ENCODE measurements at places on chromosomes 16 and 17.
A peak's percentile ranks its signal among the peaks of the same experiment; 100 is the strongest.

DNA sequence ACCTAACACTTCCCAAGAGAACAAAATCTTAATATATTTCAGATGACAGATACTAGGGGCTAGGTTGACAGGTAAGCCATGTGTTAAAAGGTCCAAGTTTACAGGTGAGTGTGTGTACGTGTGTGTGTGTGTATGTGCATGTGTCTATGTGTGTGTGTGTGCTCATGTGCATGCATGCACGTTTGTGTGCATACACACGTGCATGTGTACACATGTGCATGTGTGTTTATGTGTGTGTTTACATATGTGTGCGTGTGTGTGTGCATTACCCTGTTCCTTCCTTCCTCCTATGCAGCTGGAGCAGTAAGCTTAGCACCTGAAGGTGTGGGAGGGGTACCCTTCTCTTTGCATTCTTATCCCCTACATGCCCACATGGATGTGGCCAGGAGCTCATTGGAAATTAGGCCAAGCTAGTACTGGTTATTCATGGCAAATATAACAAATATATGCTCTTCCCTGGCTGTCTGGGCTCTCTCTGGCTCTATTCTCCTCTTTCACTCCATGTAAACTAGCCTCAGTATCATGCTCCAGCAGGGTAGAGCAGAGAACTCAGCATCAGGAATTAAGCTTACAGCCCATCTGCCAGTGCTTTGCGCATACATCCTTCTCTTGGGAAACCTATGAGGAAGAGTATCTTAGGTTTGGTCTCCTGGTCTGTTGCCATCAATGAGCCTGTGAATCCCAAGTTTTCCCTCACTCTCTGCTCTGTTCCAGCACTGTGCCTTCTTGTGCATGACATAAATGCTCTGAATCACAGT, 258.0 kb upstream of the MYOCD start:
- no peak for DNase-seq

DNA sequence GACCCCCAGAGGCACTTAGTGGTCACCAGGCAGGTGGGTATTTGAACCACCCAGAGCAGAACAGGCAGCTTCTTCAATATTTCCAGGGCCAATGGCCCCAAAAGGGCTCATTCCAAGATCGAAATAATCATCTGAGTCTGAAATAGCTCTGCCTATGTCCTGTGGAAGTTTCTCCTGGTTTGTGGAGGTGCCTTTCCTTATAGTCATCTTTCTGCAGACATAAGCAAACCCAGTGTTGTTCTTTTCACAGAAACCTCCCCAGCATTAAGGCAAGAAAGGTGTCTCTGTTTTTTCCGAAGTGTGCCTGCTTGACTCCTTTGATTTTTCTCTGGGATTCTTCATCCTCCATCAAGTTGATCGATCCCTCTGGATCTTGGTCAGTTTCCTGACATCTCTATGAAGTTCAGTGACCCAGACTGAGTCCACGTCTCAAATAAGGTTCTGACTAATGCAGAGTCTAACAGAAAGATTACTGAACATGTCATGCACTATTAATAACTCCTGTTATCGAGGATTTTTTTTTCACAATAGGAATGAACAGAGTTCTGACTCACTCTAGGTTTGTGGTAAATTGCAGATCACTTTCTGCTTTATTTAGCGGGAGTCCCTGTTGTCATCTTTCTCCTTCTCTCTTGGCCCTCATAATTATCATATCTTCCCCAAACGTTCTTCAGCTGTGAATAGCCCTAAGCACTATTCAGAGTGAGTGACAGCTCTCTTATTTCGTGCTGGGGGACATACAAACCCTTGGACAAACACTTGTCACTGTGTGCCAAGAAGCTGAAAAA, 1.5 kb downstream of the LRRC3C start:
- DNase-seq: no peak

DNA sequence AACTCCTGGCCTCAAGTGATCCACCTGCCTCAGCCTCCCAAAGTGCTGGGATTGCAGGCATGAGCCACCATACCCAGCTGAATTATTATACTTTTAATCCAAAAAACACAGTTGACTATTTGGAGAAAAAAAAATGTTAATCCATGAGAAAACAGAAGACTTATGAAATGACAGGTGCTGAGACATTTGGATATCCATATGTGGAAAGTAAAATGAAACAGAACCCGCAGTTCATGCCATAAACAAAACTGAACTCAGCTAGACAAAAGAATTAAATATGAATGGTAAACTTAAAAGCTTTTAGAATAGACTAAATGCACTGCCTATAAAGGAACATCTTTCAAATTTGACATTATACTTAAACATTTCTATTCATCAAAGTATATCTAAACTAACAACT, 8.2 kb upstream of the RBBP6 start:
- DNase-seq: no peak

DNA sequence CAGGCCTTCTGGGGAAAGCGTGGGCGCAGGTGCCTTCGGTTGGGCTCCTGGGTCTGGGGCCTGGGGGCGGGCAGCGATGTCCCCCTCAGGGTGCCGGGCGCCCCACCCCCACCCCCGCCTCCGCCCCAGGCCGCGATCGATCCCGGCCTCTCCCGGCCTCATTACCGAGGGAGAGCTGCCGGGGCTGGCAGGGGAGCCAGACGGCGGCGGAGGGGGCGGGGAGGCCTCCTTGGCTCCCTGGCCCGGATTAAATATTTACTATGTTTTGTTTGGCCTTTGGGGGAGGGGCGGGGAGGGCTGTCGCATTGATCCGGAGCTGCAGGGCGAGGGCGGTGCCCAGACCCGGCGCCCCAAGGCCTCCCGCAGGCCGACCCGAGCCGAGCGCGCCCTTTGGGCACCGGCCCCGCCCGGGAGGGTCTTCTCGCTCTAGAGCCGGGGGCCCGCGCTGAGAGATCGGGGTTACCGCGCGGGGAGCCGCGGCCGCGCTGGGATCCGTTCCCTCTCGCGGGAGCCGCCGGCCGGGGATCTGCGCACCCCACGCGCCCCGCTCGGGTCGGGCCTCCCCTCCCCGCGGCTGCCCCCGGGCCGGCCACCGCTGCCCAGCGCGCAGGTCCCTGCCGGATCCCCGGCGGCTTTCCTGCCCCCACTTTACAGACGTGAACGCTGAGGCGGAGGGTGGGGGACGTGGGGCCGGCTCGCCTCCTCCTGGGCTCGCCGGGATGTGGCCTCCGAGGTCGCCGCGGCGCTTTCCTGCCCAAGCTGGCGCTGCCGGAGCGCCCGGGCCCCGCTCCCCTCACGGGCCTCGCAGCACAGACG, 27.0 kb downstream of the RTN4RL1 start:
- DNase-seq: peak; percentile 82

DNA sequence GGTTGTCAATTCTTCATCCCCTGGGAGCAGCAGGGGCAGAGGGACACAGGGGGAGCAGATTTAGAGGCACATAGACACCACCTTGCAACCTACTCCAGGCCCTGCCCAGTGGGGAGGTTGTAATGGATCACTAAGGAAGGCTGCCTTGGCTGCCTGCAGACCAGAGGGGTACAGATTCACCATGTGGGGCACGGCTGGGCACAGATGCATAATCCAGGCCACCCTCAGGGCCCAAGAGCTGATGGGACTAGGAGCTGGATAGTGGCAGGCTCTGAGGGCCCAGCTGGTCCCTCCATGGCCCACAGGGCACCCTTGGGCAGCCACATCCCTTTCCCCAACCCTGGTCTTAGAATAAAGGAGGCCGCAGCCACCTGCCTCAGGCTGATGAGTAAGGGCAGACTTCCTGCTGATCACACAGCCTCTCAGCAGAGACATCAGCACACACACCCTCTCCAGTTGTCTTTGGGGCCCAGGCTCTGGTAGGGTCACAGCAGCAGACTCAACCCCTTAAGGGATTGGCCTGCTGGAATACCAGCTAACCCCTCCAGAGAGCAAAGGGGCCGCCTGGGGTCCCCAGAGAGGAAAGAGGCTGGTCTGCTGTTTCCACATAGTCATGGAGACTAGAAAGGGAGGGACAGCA, 224.9 kb downstream of the GSG1L start:
- no peak for DNase-seq

GRCh38 chr17:50787106-50787505, 19.8 kb upstream of the ANKRD40CL start:
- no peak for DNase-seq

GRCh38 chr16:48244863-48245195, 729 bp downstream of the LONP2 start:
- DNase-seq: no peak

DNA sequence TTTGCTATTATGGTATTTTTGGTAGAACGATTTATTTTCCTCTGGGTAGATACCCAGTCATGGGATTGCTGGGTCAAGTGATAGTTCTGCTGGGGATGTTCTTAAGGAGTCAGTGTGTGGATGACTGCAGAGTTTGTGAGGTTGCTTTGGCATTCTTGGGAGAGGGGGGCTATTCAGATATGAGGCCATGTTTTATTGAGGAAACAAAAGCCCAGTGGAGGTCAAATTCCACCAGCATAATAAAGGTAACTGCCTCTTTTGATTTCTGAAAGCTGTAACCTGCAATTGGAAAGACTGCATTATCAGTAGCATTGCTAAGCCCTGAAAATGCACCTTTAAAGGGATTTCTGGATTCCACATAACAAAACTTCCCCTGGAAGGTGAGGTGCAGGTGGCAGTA, 43.7 kb upstream of the HNF1B start:
- DNase-seq: no peak

Data from NCI-H146 (cell line).